ENCODE measurements at places on chromosomes 7 and 10.

GRCh38 chr7:91357379-91357778 is 93.1 kb downstream of the FZD1 start:
- DNase-seq, result no peak

- DNase-seq, result no peak
These were observed 89.6 kb upstream of the LANCL2 start for GRCh38 chr7:55275291-55276200.

DNA sequence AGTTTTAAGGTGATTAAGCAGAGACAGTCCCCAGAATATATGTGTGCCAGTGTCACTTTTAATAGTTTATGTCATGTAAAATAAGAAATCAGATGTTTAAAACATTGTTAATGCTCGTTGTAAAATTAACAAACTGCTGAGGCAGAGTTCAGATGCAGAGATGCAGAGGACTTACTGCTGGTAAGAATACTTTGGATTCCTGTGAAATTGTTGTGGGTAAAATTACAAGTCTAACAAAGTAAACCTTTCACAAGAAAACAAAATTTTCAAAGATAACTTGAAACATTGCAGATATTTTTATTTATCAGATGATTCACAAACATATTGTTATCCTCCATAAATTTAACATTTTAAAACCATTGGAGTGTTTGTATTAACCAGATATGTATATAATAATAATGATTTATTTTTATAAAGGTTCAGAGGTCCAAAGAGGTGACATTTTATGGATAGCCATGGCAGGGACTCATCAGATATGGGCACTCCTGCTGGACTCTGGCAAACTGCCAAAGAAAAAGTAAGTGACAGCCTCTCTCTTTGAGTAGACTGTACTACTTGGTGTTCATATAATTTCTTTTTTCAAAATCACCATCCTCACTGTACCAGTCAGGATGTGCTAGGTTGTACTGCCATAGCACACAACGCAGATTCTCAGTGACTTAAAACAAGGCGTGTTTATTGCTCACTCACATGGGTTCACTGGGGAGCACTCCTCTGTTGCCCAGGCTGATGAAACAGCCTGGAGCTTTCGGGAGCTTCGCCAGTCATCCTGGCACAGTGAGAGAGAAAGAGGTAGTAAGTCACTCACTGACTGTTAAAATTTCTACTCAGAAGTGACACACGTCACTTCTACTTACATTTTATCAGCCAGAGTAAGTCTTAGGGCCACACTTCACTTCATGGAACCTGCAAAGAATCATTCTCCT is 43.5 kb downstream of the NHLRC2 start:
- no peak for DNase-seq

- DNase-seq, result no peak
These were observed 26.4 kb downstream of the PARP12 start for GRCh38 chr7:140036224-140036962.

GRCh38 chr7:128831178-128831993 is 1.2 kb downstream of the FLNC start:
- DNase-seq, result no peak

- no peak for DNase-seq
These were observed 225.2 kb upstream of the TAC1 start for GRCh38 chr7:97506728-97507127.

- no peak for DNase-seq
These were observed 178.0 kb downstream of the RNF216 start for GRCh38 chr7:5603241-5604140.
